ENCODE measurements at places on chromosomes 12 and 14.
A peak's percentile ranks its signal among the peaks of the same experiment; 100 is the strongest.

- DNase-seq = no peak
Measured at GRCh38 chr14:32190673-32191072, 11.2 kb upstream of the RNU6-7 start.

GRCh38 chr12:24255920-24256665 is 306.6 kb upstream of the SOX5 start:
- no peak for DNase-seq

- DNase-seq = no peak
Measured at GRCh38 chr12:49225576-49226166, 36.8 kb upstream of the TUBA1A start.

DNA sequence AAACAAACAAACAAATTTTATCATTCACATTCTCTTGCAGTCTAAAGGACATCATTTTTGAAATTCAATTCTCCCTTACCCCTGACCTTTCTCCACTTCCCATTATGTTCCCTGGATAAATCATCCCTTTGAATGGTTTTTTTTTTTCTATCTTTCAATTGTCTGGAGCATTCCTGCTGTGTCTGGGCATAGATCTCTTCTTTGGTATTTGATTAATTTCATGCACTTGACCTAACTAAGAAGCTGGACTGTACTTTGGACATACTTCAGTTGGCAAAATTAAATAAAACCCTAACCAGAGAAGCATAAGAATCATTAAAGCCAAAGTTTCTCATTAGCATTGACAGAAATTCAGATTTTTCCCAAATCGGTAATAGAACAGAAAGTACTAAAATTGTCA is 163.6 kb upstream of the BMP4 start:
- DNase-seq = no peak

GRCh38 chr12:27952510-27952909 is 20.0 kb downstream of the PTHLH start:
- DNase-seq = no peak

DNA sequence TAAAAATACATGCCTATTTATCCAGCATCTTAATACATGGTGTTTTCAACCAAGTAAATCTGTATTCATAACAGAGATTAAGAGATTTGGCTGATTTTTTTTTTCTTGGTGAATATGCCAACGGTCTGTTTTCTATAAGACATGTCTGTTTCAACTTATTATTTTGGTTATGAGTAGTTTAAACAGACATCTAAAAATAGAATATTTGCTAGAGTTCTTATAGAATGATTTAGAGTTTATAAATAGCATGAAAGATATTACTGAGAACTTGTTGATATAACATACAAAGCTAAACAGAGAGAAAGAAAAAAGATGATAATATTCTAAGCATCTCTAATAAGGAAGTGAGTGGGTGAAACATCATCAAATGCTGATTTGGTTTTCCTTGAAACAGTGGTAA is 199.9 kb downstream of the CCDC91 start:
- peak; percentile 34 for DNase-seq

DNA sequence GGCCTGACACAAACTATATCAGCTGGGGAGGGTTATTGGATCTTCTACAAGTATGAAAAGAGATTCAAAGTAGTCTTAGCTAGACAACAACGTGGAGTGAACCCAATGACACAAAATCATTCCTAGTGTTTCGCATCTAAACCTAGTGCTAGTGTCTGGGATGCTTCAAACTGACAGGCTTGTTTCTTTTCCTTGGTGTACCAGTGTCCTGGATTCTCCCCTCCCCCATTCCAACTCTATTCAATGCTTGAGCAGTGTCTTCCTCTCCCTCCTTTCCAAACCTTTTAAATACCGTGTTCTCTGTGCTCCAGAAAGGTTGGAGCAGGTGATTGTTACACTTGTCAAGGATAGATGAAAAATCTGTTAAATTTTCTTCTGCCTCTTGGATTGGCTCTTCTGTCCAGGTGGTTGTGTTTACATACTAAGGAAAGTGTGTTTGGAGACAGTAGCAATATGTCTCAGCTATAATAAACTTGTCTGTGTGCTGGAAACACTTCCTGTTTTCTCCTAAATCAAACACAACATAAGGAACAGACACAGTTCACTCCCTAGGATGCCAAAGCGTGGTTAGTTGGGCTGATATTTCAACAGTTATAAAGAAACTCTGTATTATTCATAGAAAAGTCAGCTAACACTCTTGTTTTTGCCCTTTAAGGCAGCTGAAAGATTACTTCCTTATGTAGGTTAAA is 14.4 kb upstream of the GUCY2C start:
- DNase-seq = no peak

DNA sequence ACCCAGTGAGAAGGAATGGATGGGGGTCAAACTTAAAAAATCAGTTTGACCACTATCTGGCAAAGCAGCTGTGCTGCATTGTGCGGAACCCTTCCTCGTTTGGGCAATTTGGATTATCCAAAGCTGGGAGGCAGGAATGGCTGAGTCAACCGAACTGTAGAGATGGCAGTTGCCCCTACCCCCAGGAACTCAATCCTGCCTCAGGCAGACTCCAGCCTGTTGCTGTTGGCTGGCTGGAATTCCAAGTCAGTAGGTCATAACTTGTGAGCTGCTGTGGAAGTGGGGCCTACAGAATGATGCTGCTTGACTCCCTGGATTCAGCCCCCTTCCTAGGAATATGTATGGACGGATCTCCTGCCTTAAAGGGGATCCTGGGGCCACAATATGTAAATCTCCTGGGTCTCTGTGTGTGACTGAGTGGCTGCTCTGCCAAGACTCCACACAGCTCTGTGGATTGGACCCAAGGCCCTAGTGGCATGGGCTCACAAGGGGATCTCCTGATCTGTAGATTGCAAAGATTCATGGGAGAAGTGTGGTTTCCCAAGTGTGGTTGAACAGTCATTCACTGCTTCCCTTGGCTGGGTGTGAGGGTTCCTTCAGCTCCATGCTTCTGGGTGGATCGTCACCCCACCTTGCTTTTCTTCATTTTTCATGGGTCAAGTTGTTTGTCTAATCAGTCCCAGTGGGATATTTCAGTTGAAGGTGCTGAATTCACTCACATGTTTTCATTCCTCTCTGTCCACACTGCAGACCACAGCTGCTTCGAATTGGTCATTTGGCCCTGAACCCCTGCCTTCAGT is 19.2 kb downstream of the LUM start:
- no peak for DNase-seq

DNA sequence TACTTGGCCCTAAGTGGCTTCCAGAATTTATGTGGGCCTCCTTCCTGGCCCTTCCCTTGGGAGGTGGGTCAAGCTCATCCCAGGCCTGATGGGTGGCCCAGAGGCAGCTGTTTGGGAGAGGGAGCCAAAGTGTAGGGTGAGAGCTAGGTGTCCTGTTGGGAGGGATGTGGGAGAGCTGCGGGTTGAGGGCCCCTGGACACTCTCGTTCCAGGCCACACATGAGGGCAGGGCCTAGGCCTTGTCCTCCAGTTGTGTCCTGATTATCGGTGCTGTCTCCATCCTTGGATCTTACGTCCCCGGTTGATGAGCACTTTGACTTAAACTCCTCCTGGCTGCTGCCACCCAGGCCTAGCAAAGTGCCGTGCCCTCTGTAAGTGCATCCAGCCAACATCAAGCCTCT is 177.5 kb upstream of the VASH1 start:
- no peak for DNase-seq

GRCh38 chr12:55684761-55685370 is 22.8 kb downstream of the ITGA7 start:
- no peak for DNase-seq

DNA sequence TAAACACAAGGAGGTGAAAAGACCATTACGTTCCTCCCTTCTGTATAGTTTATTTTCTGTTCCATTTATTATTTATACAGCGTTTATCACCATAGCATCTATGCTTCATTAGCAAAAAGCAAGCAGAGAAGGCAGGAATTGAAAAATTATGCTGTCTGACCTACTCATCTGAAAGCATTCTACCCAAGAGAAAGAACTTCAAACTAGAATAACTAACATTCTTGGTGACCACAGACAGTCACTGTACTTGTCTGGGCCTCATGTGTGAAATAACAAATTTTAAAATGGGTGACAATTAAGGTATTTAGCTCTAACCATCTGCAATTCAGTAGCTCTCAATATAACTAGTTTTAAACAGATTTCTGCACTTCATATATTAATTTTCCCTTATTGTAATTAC is 29.3 kb upstream of the PDE3A start:
- DNase-seq = peak; percentile 50

- DNase-seq = no peak
Measured at GRCh38 chr14:73323896-73324399, 86.6 kb downstream of the PAPLN start.

- DNase-seq = no peak
Measured at GRCh38 chr14:22304326-22304725, 284.7 kb downstream of the DAD1 start.

GRCh38 chr12:50110762-50111351 is 1.2 kb upstream of the COX14 start:
- DNase-seq = peak; percentile 25

GRCh38 chr12:726281-727140 is 25.9 kb upstream of the WNK1 start:
- DNase-seq = no peak

GRCh38 chr12:69014047-69014446 is 81.1 kb upstream of the CPM start:
- no peak for DNase-seq

DNA sequence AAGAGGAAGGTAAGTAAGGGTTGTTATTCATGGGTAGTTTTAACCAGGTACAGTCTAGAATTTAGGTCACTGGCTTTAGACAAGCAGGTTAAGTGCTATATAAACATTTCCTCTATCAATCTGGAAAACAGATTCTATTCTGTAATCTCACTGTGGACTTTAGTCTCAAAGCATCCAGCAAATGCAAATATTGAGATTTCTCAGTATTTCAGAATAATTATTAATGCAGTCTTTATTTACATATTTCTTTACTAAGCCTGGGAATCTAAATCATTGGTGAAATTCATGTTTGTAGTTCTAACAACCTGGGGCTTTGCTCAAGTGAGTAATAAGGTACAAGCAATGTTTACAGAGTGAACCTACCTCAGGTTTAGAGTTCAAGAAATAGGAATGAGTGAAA is 61.9 kb downstream of the SLC41A2 start:
- DNase-seq = no peak

DNA sequence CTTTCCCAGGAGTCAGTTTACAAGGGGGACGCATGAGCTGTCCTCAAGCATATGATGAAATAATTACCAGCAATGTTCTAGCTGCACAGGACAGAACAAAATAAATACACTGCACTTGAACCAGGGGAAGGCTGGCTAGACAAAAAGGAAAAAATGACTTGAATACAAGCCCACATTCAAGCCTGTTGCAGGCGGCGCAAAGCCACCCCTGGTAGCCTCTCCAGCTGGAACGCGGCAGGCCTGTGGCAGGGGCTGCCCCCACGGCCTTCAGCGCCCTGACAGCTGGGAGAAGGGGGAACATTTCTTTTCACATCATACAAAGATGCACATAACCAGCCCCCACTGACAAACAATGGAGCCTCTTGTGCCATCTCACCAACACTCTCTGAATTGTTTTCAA is 57.1 kb downstream of the TRAFD1 start:
- no peak for DNase-seq

DNA sequence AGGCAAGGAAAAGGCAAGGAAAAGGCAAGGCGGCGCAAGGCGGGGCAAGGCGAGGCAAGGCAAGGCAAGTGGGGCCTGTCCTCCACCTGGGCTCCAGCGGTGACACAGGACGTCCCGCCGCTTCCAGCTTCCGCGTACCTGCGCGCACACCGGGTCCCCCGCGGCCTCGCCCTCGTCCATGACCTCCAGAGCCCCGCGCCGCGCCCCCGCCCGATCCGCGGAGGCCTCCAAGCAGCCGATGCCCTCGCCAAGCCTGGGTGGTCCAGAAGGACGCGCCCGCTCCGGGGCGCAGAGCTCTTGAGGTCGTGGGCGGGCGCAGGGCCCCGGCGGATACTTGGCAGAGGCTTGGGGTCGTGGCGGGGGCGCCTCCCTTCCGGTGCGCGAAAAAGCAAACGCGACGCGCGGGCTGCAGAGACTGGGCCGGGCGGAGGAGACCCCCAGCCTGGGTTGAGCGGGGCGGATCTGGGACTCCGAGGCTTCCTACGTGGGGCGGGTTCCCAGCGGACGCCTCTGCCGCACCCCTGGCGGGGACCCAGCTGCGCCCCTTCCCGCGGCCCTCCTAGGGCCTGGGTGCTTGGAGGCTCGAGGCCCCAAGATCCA is 60.8 kb upstream of the EIF5 start:
- DNase-seq = no peak

- DNase-seq = peak; percentile 41
Measured at GRCh38 chr14:88630565-88630964, 67.7 kb downstream of the ZC3H14 start.

- no peak for DNase-seq
Measured at GRCh38 chr12:66694666-66695613, 16.1 kb upstream of the GRIP1 start.

- DNase-seq = no peak
Measured at GRCh38 chr14:91484186-91484585, 25.9 kb downstream of the PPP4R3A start.

GRCh38 chr14:91841065-91841464 is 26.3 kb downstream of the TC2N start:
- DNase-seq = no peak

DNA sequence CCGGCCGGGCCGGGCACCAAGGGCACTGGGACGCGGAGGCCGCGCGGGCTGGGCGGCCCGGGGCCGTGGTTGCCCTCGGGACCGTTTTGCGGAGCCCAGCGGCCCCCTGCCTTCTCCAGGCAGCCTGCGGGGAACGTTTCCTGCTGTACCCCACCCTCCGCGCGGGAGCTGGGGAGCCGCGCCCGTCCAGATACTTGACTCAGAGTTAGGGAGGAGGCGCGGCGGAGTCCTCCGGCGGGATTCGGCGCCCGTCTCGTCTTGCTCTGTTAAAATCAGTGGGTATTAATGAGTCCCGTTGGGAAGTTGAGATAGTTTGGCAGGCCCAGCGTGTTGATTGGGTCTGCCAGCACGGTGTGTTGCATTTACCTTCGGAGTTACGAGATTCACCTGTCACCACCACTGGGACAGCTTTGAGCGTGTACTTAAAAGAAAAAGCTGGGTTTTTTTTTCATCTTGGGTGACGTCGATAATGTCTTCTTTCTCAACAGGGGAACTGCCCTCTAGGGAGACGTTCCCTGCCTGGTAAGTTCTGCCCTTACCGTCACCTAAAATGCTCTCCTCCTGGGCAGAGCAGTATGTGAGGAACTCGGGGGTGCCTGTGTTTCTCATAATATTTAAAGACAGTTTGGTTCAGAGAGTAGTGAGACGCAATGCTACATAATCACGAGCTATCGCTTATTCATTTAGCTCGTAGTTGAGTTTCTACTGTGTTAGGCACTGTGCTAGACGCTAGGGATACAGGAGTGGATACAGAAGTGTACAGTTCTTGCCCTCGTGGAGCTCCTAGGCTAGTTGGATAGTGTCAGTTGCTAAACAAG is 596 bp downstream of the DLST start:
- peak; percentile 80 for DNase-seq

DNA sequence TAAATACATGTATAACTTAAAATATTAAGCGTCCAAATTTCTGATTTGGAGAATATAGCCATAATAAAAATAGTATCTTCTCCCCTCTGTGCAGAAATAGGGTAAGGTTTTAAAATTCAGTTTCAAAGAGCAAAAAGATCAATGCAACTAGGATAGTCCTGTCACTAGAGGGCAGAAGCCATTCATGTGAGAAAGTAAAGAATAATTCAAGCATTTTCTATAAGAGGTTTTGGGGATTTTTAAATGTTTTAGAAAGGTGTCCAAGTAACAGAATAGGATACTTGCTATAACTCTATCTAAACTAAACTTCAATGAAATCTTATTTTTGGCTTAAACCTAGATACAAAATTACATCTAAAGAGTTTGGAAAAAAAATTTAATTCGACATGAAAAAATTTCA is 50.3 kb downstream of the ADAMTS20 start:
- peak; percentile 76 for DNase-seq

- DNase-seq = no peak
Measured at GRCh38 chr14:96130854-96131253, 73.8 kb upstream of the BDKRB2 start.
